ENCODE measurements at places on chromosomes 6 and 20.

DNA sequence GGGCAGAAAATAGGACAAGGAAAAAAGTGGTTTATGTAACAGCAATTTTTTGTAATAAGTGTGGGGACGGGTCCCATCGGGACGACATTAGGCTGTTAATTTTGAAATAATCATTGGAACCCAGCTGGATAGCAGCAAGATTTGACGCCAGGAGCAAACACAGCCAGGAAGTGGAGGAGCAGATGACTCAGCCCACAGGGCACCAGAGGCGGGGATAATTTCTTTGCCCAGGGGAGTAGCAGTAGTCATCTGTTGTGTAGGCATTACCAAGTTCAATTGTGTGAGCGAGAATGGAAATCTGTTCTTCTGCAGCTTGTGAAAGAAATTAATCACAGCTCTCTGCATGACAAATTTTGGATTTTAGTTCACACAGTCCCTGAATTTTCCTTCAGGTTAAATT is 22.6 kb upstream of the RIN2 start:
- peak; percentile 78 for DNase-seq

DNA sequence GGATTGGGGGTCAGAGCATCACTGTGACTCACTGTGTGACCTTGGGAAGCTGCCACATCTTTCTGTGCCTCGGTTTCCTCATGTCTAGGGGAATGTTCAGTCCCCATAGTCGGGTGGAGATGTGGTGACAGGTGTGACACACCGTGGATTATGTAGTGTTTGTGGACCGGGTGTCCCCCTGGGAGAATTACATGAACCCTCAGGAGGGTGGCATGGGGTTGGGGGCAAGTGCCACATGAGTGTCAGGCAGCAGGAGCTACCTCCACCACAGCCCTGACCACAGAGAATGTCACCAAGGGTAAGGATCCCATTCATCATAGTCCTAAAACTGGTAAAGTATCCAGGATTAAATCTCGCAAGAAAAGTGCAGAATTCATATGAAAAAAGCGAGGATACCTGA is 23.2 kb downstream of the SUN5 start:
- no peak for DNase-seq

DNA sequence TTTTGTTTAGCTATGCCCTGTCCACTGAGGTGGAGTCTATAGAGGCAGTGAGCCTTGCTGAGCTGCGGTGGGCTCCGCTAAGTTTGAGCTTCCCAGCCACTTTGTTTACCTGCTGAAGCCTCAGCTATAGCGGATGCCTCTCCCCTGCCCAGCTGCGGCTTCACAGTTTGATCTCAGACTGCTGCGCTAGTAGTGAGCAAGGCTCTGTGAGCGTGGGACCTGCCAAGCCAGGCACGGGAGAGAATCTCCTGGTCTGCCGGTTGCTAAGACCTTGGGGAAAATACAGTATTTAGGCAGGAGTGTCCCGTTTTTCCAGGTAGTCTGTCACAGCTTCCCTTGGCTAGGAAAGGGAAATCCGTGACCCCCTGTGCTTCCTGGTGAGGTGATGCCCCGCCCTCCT is 138.4 kb downstream of the SMAP1 start:
- DNase-seq = no peak

GRCh38 chr6:20542927-20543602 is 8.8 kb downstream of the CDKAL1 start:
- DNase-seq = peak; percentile 83

DNA sequence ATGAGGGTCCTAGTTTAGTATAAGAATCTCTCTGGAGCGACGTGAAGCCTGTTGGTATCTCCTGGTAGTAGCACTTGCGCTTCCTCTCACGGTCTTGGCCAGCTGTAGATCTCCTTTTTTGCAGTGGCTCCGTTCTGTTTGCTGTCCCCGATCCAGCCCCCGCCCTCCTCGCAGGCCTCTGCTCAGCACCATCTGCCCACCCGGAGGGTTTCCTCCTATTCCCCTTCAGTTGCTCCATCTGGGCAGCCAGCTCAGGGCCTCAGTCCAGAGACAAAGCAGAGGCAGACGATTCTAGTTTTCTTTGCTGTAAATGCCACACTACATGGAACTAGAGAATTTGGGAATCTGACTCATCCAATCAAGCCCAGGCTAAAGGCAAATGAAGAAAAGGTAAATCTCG is 126.6 kb downstream of the TIAM2 start:
- peak; percentile 28 for DNase-seq

GRCh38 chr6:91243436-91243835 is 656.6 kb upstream of the MAP3K7 start:
- DNase-seq = no peak

GRCh38 chr6:81987293-81987692 is 234.8 kb upstream of the TENT5A start:
- DNase-seq = peak; percentile 72

GRCh38 chr6:21855811-21856455 is 262.4 kb downstream of the SOX4 start:
- peak; percentile 27 for DNase-seq

- DNase-seq = peak; percentile 37
Measured at GRCh38 chr6:89082486-89082891, 1.9 kb downstream of the PNRC1 start.

- DNase-seq = no peak
Measured at GRCh38 chr6:167565884-167566599, 241.2 kb downstream of the TTLL2 start.

GRCh38 chr20:46894579-46894958 is at the start of gene EYA2:
Gene EYA2 (plus strand): TSS chr20:46894843. CDS start chr20:46990011, 95,168 bp downstream.
- DNase-seq = no peak

GRCh38 chr6:83867527-83868161 is 8.2 kb downstream of the CYB5R4 start:
- peak; percentile 91 for DNase-seq

DNA sequence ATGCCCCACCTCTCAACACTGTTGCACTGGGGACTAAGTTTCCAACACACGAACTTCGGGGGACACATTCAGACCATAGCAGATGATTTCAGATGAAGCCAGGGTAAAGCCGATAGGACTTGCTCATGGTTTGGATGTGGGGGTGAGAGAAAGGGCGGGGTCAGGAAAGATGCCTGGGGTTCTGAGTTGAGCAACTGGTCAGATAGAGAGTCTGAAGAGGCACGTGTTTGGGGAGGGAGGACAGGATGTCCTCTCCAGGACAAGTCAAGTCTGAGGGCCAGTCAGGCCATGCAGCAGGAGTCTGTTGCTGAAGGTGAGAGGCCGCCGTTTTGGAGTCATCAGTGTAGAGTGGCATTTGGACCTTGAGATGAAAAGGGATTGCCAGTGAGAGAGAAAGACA is 197.9 kb upstream of the SNX9 start:
- no peak for DNase-seq

GRCh38 chr20:1993986-1994385 is at the start of gene PDYN:
Gene PDYN (minus strand): TSS chr20:1994058. CDS start chr20:1983084, 10,974 bp downstream.
- DNase-seq = no peak

- no peak for DNase-seq
Measured at GRCh38 chr20:50023116-50023805, 40.5 kb downstream of the SNAI1 start.

- DNase-seq = peak; percentile 78
Measured at GRCh38 chr20:10040070-10040975, 5.5 kb downstream of the ANKEF1 start.

- DNase-seq = peak; percentile 50
Measured at GRCh38 chr6:55069132-55069781, 105.1 kb upstream of the HCRTR2 start.

GRCh38 chr20:12941025-12941424 is 67.7 kb upstream of the SPTLC3 start:
- DNase-seq = no peak

DNA sequence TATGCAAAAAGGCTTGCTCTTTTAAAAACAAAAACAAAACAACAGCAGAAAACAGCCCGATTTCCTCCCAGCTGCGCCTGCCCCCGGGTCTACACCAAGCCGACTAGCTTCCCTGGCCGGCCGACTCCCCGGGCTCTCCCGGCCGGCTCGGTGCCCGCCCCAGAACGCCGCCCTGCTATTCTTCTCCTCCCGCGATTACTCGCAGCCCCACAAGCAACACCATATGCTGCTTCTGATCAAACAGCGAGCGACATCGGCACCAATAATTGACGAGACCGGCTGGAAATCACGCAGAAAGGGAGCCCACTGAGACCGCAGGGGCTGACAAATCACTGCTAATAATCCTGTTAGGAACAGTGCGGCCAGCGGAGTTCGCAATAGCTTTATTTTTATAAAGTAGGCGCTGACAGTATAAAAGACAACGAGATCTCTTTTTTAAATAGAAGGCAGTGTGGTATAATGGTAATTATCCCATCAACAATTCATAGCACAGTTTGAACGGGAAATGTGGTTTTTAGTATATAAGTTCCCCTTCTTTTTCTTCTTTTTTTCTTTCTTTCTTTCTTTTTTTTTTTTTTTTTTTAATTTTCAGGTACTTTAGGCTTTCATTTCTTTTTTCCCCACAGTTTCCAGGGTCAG is 3.3 kb downstream of the SIM1 start:
- DNase-seq = no peak

DNA sequence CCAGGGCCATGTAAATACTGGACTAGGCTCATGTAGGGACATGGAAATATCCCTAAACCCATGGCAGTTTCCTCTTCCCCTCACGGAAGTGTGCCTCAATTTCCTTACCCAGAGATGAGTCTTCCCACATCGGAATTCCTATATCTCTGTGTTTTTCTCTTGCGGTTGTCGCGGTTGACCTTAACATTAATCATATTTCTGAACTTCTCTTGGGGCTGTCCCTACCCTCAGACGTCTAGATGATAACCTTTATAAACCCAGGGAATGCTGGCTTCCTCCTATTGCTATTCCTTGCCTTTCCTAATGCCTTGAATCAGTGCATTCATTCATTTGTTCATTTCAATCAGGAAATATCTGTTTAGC is 160.1 kb downstream of the SASH1 start:
- peak; percentile 77 for DNase-seq

- peak; percentile 10 for DNase-seq
Measured at GRCh38 chr6:7673063-7673536, 52.8 kb upstream of the BMP6 start.

GRCh38 chr6:35128496-35128895 is 12.6 kb downstream of the TCP11 start:
- peak; percentile 56 for DNase-seq

DNA sequence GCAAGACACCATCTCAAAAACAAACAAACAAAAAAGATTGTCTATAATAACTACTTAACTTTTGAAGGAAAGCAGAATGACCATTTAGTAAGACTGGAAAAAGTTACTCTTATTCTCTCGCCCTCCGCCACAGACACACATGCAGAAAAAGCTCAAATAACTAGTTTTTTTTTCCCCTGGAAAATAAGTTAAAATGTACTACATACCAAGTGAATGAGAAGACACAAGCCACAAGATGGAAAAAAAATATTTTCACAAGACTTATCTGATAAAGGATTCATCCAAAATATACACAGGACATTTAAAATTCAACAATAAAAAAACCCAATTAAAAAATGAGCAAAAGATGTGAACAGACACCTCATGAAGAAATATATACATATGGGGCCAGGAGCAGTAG is 31.9 kb downstream of the NUDT3 start:
- DNase-seq = peak; percentile 73

DNA sequence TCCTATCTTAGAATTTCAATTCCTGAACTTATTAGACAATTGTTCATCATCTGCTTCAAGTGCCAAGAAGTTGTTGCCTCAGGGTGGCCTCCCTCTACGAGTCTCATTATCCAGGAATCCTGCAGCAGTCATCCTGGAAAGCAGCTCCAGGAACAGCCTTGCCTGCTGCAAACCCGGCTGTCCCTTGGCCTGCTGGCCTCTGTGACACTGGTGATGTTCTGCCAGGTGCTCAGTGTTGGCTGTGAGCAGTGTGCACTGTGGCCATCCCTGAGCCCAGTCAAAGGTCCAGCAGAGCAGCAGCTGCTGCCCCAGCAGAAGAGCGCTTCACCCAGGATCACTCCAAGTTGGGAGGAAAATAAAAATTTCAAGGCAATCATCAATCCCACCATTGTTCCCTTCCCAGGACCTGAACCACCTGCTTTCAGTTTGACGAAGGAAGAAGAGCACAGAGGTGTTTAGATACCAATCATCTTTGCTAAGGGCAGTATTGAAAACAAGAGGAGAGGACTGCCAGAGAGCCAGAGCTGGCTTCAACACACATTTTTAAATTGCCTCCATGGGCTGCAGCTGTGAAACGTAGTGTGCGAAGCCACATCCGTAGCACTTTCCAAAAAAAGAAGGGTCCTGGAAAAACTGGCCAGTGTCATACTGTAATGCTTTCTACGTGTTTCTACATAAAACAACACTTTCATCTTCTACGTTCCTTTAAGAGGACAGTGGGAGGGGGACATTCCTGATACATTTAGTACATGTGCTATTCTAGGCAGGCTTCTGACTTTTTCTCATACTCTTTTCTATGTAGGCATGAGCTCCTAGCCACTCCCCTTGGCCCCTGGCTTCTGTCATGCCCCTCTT is 7.2 kb upstream of the FAM50B start:
- peak; percentile 61 for DNase-seq

- DNase-seq = peak; percentile 20
Measured at GRCh38 chr6:157070403-157071107, 252.8 kb downstream of the TMEM242 start.

DNA sequence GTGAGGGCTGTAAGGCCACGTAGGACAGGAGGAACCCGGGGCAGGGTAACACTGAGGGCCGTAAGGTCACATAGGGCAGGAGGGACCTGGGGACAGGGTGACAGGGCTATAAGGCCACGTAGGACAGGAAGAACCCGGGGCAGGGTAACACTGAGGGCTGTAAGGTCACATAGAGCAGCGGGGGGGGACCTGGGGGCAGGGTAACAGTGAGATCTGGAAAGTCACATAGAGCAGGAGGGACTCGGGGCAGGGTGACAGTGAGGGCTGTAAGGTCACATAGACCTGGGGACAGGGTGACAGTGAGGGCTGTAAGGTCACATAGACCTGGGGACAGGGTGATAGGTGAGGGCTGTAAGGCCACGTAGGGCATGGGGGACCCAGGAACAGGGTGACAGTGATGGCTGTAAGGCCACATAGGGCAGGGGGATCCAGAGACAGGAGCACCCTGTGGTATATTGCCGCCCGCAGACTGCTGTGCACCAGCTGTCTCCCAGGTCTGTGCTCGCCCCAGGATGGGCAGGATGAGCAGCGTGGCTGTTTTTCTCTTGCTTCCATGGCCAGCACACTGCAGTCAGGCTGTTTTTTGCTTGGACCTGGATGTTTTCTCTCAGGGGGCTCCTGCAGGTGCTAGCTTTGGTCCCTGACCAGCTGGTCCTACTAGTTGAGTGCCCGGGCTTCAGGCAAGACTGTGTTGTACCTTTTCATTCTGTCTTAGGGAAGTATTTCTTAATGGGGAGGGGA is 55.7 kb downstream of the SYTL3 start:
- no peak for DNase-seq
